ENCODE measurements at places on chromosomes 16 and 17.
A peak's percentile ranks its signal among the peaks of the same experiment; 100 is the strongest.

- H3K4me3 ChIP-seq = no peak overlapping the region
- no peaks in the 10 kb centered on the region for H3K4me1 ChIP-seq
- peaks cover 5% of the 10 kb centered on the region for H3K27me3 ChIP-seq
- H3K27ac ChIP-seq = no peak overlapping the region
- no peaks in the 10 kb centered on the region for H3K36me3 ChIP-seq
- DNase-seq = no peak
Measured at GRCh38 chr16:77288222-77288621, 89.0 kb downstream of the SYCE1L start.

DNA sequence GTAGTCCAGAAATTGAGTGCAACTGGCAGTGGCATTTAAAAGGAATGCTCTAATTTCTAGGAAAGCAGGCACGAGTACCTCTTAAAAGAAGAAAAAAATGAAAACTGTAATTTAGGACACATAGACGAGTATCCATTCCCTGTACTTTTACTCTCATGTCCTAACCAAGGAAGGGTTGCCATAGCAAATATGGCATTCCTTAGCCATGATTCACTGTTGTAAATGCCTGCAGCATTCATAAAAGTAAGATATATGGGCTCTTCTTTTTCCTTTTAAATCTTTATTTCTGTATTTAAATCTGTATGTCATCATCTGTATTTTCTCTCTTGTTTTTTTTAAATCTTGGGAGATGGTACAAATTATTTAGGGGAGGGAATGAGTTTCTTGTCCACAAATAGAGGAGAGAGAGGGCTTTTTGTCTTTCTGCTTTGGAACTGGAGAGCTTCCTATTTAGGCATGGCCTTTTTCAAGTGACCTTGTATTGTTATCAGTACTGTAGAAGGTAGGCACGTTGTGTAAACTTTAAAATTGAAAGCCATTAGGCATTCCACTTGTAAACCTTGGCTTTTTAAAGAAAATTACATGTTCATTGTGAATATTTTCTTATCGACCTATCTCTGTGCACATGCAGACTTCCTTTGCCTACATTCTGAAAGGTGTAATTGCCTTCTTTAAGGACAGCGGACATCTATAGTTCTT, 50.0 kb downstream of the TENT4B start:
- H3K36me3 ChIP-seq = no peaks in the 10 kb centered on the region
- no peak overlapping the region for H3K4me3 ChIP-seq
- H3K27ac ChIP-seq = no peak overlapping the region
- H3K27me3 ChIP-seq = no peaks in the 10 kb centered on the region

GRCh38 chr16:68473358-68474070, 25.2 kb upstream of the SMPD3 start:
- no peak overlapping the region for H3K4me3 ChIP-seq
- no peaks in the 10 kb centered on the region for H3K27me3 ChIP-seq
- H3K4me1 ChIP-seq = peaks cover 32% of the 10 kb centered on the region
- no peak for DNase-seq
- no peaks in the 10 kb centered on the region for H3K36me3 ChIP-seq

DNA sequence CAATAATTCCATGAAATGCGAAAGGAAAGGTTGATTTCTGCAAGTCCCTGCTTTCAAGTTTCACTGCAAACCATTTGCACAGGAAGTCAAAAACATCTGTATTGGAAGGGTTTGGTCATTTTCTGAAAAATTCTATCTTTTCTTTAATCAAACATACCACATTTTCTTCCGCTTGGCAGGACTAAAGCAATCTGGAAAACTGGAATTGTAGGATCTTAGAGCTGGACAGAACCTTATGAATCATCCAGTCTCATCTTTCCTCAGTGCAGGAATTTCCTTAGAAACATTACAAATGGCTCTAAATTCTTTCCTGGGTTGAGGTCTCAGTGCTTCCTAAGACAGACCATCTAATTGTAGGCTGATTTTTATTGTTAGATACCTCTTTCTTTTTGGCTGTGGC, 111.5 kb upstream of the ELAC2 start:
- H3K4me3 ChIP-seq = no peak overlapping the region
- no peak for DNase-seq
- H3K27me3 ChIP-seq = no peaks in the 10 kb centered on the region

DNA sequence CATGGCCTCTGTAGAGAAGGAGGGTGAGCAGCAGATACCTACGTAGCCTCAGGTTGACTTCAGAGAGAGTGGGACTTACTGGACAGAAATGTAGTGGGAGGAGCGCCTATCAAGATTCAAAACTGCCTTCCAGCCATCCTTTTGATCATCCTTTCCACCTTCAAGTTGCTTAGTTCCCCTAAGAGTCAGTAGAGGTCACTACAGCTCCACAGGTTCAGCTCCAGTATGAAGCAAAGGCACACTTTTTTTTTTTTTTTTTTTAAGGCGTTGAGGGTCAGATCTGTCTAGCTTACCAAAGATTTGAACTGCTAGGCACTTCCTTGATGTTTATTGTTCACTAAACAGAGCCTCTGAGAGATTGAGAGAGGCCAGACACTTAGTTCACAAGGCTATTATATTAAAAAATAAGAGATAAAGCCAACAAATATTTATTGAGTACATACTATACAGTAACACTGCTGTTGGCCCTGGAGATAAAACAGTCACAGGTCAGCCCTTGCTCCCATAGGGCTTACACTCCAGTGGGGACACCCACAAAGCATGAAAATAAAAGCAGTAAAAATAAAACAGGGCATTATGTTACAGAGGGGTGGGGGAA, 3.1 kb downstream of the RNF227 start:
- H3K4me3 ChIP-seq = no peak overlapping the region
- peak; percentile 83 for DNase-seq
- H3K27me3 ChIP-seq = no peaks in the 10 kb centered on the region
- peaks cover 7% of the 10 kb centered on the region for H3K36me3 ChIP-seq

GRCh38 chr17:20235747-20236146, 226.6 kb downstream of the SPECC1 start:
- no peaks in the 10 kb centered on the region for H3K27me3 ChIP-seq
- no peak overlapping the region for H3K27ac ChIP-seq
- H3K4me3 ChIP-seq = no peak overlapping the region
- no peak for DNase-seq
- peaks cover 2% of the 10 kb centered on the region for H3K36me3 ChIP-seq

GRCh38 chr16:68047987-68048386, 24.9 kb downstream of the DUS2 start:
- H3K36me3 ChIP-seq = peaks cover 67% of the 10 kb centered on the region
- peaks cover 5% of the 10 kb centered on the region for H3K4me1 ChIP-seq
- no peak overlapping the region for H3K4me3 ChIP-seq
- no peaks in the 10 kb centered on the region for H3K27me3 ChIP-seq
- H3K27ac ChIP-seq = no peak overlapping the region

DNA sequence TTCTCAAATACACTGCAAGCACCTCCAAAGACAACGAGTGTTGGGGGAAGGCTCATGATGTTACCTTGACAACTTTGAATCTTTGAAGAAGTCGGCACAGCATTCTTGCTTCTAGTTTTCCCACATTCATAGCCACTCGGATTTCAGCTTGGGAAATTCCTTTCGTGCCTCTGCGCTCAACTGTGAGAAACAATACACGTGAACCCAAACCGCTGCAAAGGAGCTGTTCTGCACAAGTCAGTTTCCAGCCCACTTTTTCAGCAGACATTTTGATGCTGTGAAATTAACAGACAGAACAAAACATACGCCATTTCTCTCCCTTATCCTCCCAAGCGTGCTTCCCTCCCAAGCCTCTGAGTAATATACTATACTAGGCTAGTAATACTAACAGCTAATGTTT, 41.2 kb downstream of the GTF3C1 start:
- H3K36me3 ChIP-seq = peaks cover 81% of the 10 kb centered on the region
- no peak for DNase-seq
- no peak overlapping the region for H3K4me3 ChIP-seq
- no peaks in the 10 kb centered on the region for H3K4me1 ChIP-seq
- no peak overlapping the region for H3K27ac ChIP-seq

Data from B cell (primary cell).